ENCODE measurements at places on chromosomes 4 and X.

- DNase-seq: no peak
Measured at GRCh38 chr4:87819281-87819919, 13.4 kb upstream of the MEPE start.

DNA sequence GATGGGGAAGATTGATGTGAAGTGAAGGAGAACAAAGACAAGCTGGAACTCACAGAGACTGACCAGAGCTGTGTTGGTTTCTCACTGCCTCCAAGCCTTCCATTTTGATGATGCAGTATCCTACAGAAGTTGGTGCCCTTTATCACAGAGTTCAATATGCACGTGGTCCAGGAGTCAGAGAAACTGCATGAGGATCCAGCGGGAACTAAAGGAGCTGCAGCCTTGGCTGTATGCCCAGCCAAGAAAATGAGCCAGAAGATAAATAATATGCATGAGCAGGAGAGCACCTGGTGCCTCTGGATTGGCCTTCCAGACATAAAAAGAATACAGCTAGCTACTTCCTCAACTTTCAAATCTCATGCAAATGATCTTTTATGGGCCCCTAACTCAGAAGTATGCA, 44.3 kb upstream of the DCLK2 start:
- no peak for DNase-seq

DNA sequence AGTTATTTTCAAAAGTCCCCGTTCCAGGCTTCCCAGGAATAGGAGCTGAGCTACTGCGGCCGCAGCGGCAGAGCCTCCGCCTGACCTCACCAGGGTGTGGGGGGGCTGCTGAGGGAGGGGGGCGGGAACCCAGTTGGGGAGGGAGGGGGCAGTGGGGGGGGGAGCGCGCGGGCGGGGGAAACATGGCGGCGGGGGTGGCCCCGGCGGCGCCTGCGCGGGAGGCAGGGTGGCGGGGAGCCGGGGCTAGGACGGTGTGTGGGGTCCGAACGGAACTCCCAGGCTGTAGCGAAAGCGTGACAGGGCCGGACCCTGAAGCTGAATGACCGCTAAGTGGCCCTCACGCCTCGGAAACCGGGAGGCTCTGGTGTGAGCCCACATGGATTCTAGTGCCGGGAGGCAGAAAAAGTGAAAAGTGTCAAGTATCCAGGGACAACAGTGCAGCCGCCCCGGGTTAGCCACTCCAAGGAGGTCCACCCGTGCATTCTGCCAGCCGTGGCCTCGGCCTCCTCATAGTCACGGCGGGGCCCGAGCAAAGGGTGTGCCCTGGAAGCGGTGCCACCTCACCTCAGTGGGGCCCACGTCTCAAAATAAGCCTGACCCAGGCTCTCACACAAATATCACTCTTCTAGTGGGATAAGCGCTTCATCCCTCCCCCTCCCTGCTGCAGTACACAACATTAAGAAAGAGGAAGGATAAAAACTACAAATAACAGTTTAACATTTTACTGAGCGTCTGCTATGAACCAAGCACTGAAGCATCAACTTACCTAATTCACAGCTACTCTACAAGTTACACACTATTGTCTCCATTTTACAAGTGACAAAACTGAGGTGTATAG, at the start of gene KLHL13:
Gene KLHL13, minus strand, starts transcription at position 98 of the 838 bp plus-strand sequence. CDS start 88,337 bp downstream, outside the sequence.
- no peak for DNase-seq

- DNase-seq: no peak
Measured at GRCh38 chr4:73317092-73317491, 58.5 kb upstream of the ANKRD17 start.

DNA sequence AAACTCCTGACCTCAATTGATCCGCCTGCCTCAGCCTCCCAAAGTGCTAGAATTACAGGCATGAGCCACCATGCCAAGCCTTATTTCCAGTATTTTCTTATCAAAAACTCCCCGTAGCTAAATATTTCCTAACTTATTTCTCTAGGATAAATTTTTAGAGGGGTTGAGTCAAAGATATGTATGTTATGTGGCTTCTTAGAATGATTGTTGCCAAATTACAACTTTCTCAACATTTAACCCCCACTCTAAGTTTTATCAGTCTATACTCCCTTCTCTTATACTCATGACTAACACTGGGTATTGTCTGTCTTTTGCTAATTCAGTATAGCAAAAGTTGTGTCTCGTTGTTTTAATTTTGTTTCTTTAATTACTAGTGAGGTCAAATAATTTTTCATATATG, 187.7 kb upstream of the LNX1 start:
- no peak for DNase-seq

- DNase-seq: no peak
Measured at GRCh38 chrX:107565931-107566603, 62.2 kb upstream of the PRPS1 start.

- no peak for DNase-seq
Measured at GRCh38 chr4:186900232-186900900, 176.7 kb upstream of the FAT1 start.

- DNase-seq: no peak
Measured at GRCh38 chr4:15703439-15703838, 574 bp downstream of the BST1 start.

DNA sequence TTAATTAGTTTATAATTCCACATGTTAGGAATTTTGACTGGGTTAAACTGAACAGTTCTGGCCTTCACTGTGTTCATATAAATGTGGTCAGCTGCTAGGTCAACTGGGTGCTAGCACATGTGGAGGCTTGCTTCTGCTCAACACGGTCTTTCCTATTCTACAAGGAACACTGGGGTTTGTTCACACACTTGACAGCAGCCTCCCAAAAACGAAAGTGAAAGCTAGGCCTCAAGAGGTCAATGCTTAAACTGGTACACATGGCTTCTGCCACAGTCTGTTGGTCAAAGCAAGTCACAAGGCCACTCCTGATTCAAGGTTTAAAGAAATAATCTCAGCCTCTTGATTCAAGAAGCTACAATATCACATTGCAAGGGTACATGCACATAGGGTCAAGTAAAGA, 126.5 kb downstream of the QDPR start:
- no peak for DNase-seq

DNA sequence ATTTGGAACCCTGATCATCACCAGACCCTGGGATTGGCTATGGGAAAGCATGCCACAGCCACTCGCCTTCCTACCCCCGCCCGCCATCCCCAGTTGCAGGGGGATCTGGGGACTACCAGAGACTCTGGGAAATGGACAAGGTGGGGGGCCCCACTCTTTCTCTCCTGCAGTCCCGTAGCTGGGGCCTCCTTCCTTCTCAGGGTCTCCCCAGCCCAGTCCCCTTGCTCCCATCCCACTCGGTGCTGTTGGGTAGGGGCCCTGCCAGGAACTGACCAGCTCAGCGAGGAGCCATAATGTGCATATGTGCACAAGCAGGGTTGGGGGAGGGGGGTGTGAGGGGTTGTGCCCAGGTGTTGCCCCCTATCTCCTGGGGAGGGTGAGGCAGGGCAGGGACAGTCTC, 3.4 kb upstream of the USP11 start:
- no peak for DNase-seq

DNA sequence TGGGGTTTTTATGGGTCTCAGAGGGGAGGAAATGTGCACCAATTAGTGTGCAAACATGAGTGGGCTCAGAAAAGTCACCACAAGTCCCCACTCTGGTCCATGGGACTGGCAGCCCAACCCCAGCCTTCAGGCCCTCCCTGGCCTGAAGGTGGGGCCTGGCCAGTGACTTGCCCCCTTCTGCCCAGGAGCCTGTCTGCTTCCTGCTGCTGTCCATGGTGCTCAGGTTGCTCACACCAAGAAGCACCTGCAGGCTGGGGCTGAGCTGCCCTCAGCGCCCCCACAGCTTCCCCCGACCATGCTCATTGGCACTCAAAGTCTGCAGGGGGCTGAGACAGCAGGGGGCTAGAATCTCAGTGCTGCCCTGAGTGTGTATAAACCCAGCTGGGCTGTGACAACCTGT, 30.6 kb upstream of the GC start:
- no peak for DNase-seq

- DNase-seq: no peak
Measured at GRCh38 chr4:1363513-1363912, 16.5 kb downstream of the UVSSA start.

DNA sequence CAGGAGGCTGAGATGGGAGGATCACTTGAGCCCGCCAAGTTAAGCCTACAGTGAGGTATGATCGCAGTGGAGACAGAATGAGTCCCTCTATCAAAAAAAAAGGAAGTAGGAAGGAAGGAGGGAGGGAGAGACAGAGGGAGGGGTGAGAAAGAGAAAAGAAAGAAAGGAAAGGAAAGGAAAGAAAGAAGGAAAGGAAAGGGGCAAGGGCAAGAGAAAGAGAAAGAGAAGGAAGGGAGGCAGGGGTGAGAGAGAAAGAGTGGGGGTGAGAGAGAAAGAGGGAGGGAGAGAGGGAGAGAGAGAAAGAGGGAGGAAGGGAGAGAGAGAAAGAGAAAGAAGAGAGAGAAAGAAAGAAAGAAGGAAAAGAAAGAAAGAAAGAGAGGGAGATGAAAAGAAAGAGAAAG, 13.2 kb downstream of the ELF2 start:
- DNase-seq: no peak

GRCh38 chr4:87270144-87270543, 49.7 kb upstream of the KLHL8 start:
- no peak for DNase-seq

GRCh38 chr4:186082221-186082620, 13.3 kb downstream of the TLR3 start:
- DNase-seq: no peak

DNA sequence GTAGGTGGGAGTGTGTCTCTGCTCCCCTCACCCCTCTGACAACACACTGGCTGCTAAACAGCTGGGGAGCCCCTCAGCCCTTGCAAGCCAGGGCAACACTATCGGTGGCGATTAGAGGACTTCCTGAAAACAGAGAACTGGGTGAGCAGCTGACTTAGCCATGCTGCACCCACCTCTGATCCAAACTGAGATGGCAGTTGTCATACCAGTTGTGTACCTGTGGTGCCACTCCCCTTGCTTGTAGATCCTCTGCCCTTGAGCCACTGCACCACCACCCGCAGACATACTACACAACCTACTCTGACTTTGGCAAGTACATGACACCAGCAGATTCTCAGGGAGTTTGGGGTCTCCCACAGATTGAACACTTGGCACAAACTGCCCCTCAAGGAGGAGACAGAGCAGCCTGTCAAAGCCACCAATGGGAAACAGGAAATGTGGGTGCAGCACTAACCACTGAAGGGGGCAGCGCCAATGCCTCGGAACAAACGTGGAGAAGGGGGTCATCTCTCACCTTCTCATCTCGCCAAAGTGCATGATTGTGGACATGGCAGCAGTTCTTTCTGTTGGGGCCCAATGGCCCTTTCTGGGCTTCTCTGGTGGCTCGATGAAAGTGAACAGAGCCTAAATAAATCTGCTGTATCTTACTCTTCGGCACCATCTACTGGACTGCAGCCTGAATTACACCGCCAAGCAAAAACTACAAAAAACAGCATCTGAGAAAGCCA, 119.8 kb downstream of the NEK1 start:
- DNase-seq: peak; percentile 1

GRCh38 chrX:150848914-150849365, 49.5 kb downstream of the CD99L2 start:
- no peak for DNase-seq

- no peak for DNase-seq
Measured at GRCh38 chr4:16344853-16345252, 118.6 kb upstream of the TAPT1 start.

DNA sequence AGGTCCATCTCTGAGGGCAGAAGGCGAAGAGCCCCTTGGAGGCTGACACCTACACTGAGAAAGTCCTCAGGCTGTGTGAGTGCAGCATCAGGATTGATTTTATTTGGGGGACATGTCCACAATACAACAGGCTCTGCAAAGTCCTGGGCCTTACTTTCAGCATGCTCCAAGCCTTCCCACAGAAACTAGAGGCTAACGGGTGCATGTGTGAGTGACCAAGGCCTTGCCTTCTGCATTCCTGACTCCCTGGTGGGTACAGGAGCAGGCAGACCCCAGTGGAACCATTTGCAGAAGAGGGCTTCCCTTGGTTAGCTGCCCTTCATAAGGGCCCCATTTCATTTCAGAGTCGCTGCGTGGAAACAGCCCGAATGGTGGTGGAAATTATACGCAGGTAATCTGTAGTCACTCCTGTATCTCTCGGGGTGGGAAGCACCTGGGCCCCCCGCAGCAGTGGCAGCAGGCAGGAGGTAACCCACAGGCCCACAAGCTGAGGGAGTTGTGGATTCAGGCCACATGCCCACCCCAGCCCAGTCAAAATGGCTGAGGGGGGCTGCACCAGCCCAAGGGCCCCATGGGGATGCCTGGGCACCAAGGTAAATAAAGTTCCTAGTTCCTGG, 37.7 kb downstream of the NSG1 start:
- DNase-seq: no peak

GRCh38 chr4:100977274-100977673, 370.1 kb downstream of the PPP3CA start:
- DNase-seq: no peak

DNA sequence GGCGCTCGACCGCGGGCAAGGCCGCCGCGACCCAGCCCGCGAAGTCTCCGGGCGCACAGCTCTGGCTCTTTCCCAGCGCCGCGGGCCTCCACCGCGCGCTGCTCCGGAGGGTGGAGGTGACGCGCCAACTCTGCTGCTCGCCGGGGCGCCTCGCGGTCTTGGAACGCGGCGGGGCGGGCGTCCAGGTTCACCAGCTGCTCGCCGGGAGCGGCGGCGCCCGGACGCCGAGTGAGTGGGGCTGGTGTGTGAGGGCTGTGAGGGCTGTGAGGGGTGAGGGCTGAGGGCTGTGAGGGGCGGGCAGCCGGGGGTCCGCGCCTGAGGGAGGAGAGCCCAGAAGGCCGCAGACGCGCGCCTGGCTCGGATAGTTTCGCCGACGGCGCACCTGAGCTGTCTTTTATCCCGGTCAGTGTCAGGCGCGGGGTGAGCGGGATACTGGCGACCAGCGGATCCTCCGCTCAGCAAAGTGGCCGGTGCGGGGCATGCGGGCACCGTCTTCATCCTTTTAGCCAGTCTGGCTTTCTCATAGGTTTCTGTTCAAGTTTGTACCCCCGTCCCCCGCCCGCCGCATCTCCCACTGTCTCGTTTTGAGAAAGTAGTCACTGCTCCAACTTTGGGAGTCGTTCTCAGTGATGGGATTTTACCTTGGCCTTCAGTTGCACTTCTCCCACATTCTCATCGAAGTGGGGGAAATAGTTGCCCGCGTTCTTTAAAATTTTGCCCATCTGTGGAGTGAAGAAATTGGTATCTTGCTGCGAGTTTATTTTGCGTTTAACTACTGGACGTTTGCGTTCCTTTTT, 586 bp downstream of the HERC5 start:
- DNase-seq: peak; percentile 23

DNA sequence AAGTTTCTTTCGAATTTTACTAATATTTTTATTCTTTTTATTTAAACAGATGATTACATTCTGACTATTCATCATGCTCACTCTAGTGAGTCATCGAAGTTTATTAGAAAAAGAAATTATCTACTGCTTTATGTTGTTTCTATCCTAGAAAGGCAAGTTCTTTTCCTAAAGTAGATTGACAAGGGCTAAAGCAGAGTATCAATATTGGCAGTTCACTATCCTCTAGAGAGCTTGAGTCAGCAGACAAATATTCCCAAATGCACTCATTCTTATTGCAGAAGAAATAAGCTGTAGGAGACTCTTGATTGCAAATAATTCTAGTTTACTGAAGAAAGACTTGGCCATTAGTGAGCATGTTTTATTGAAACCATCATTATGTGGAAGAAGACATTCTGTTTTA, 911.8 kb downstream of the CENPC start:
- DNase-seq: no peak

Measured in activated CD4-positive, alpha-beta T cell treated with anti-CD3 and anti-CD28 coated beads, Interleukin-2, amount 50 U/mL, for 4 hours (primary cell).